Left ventricle myocardium superior (tissue), 1 donor: ENCODE measurements at places on chromosomes 7 and 10. TPM values are rescaled to one million over a fixed set of nuclear protein-coding genes. Genes with fewer than 3 reads are reported as not detected.

DNA sequence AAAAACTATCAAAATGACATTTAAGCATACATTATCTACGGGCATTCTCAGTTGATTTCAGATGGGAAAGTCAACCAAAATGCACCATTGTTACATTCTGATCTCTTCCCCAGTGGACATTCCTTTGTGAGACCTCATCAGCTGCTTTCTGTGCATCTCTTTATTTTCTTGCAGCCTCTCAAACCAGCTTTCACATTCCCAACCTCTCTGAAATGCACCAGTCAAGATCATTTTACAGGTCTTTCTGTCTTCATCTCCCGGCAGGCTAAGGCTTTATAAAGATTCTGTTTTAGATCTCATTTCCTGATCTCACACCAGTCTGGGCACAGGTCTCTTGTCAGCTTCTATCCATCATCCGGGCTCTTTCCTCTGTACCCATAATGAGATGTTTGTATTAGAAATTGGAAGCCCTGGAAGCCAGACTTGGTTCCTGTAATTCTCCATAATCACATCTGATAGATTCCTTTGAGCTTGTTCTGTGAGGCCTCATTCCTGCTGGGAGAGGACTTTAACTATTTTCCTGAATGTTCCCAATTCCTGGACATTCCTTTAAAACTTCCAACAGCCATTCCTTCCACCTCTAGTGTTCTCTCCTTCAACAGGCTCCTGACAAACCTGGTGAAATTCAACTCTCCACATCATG is 44.3 kb upstream of the ARL4A start:
- no peak for DNase-seq

OPN4 gene
- total RNA-seq: 0.25 TPM

GRCh38 chr10:47027784-47028260 is 116.6 kb downstream of the PTPN20 start:
- DNase-seq: no peak

- DNase-seq: no peak
Measured at GRCh38 chr7:107078517-107078966, 34.0 kb downstream of the PRKAR2B start.

- no peak for DNase-seq
Measured at GRCh38 chr10:49744091-49744685, 17.9 kb downstream of the OGDHL start.

GRCh38 chr10:104806801-104807200 is 165.7 kb downstream of the SORCS3 start:
- no peak for DNase-seq

GRCh38 chr10:17113346-17113745 is 16.3 kb downstream of the CUBN start:
- DNase-seq: no peak

DNA sequence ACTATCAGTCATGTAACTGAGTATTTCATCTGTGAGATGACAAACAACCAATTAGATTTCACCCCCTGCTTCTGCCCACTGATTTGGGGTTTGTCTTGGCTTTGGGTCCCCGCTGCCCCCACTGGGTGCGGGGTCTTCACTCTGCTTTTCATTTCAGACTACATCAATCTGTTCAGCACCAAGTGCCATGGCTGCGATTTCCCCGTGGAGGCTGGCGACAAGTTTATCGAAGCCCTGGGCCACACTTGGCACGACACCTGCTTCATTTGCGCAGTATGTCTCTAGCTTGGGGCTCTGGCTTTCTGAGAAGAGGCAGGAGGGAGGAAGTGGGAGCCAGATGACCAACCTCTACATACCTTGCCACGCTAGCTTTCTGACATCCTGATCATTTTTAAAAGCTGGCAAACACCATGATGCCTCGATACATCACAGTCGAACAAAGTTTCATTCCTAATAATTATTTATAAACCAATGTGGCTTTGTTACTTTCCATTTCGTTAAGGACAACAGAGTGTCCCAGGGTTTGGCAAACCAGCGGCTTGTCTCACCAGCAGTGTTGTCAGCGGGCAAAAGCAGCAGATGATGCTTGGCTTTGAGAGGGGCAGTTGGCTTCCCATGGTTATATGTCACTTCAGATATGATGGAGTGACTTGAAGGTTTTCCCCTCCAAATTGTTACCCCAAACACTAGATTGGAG is 30.3 kb upstream of the BMPR1A start:
- no peak for DNase-seq

DNA sequence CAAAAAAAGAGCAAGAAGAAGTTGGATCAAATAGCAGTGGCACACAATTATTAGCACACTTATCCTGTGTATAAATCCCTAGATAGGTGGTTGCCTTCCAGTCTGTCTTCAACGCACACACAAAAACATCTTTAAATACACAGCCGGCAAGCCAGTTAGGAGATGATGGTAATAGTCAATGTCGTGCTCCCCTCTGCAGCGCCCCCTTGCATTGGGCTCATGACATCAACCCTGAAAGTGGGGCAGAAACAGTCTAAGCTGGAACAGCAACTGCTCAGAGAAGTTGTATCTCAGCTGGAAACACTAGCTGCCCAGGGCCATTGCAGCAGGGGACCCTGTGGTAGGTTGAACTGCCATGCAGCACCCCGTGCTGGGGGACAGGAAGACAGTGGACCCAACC is 179.5 kb upstream of the YAE1 start:
- DNase-seq: no peak

- DNase-seq: no peak
Measured at GRCh38 chr7:34451923-34452322, 206.1 kb upstream of the NPSR1 start.

GRCh38 chr10:110446954-110447608 is 50.6 kb upstream of the DUSP5 start:
- no peak for DNase-seq

PAPSS2 gene
- total RNA-seq: 11.8 TPM

GRCh38 chr7:132023466-132023865 is 467.0 kb upstream of the PODXL start:
- DNase-seq: no peak

ANKMY2 gene
- 24.6 TPM for total RNA-seq

BICC1 gene
- 4.9 TPM for total RNA-seq

- DNase-seq: peak; percentile 72
Measured at GRCh38 chr10:49300140-49300974, 1.4 kb downstream of the C10orf71 start.

MMP21 gene
- total RNA-seq: not detected

ZPBP gene
- not detected for total RNA-seq

GRCh38 chr10:89566095-89566950 is 30.9 kb upstream of the SLC16A12 start:
- no peak for DNase-seq

GRCh38 chr10:71048971-71049615 is 160.7 kb upstream of the PCBD1 start:
- no peak for DNase-seq

GRCh38 chr7:44650772-44651171 is 44.3 kb downstream of the OGDH start:
- peak; percentile 58 for DNase-seq

GRCh38 chr10:132762267-132762666 is 23.7 kb downstream of the NKX6-2 start:
- DNase-seq: no peak

GRCh38 chr7:112665709-112666108 is 124.5 kb downstream of the TMEM168 start:
- no peak for DNase-seq

- no peak for DNase-seq
Measured at GRCh38 chr10:103278537-103278823, 1.5 kb downstream of the INA start.

DNAH11 gene
- 0.12 TPM for total RNA-seq

DNA sequence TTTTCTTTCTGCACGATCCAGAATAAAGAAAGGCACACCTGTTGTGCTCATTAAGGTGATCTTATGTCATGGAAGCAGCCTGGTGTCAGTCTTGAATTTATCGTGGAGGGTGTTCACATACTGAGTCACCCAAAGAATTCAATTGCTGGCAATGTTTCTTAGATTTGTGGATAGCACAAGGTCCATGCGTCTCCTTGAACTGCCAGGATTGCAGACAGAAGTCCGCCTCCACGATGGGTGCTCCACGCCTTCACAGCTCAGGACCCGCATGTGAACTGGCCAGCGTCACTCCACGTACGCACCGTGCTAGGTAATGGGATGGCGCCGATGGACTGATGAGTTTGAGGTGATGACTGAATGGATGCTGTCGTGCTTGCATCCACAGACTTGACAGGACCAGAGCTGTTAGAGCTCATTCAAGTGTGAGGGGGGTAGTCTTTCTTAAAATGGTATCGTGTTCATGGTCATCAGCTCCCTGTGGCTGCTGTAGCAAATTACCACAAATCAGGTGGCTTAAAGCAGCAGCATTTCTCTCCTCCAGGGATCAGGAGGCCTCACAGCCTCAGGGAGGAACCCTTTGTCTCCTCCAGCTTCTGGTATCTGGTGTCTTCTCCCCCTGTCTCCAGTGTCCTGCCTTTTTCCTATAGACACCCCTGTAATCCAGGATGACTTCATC is 65.4 kb upstream of the DNAJB6 start:
- no peak for DNase-seq

GRCh38 chr7:142012825-142013511 is 17.3 kb downstream of the MGAM start:
- DNase-seq: no peak

DNA sequence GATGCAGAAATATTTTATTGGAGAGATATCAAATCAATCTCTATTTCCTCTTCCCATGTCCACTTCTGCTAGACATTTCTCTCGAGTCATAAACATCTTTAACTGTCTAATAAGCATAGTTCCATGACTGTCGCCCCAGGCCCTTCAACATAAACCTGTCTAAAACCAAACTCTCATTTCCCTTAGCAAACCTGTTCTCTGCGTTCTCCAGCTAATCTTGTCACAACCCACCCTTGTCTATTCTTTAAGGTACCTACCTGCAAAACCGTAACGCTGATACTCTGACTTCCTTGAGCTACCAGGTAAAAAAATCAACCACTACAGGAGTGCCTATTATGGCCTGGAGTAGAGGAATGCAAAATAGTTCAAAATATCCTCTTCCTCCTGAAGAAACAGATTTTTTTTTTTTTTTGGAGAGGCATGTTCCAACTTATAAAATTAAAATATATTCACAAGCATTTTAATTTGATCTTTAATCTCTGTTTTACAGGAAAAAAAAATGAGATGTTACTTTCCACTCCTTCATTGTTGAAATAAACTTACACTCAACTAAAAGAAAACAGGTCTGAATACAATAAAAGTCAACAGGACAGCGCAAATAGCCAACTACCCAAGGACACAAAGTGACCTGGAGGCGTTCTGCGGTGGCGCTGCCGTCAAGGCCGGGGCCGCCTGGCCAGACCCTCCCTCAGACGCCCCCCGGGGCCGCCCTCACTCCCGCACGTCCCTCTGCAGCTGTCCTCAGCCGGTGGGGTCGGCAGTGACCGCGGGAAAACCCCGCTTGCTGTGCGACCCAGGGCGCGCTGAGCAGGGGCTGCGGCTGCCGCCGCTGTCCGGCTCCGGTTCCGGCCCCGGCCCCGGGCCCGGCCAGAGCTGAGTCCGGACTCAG is 765 bp downstream of the SLC25A40 start:
- peak; percentile 50 for DNase-seq

- DNase-seq: peak; percentile 80
Measured at GRCh38 chr7:151689196-151689971, 169.7 kb upstream of the RHEB start.

DNA sequence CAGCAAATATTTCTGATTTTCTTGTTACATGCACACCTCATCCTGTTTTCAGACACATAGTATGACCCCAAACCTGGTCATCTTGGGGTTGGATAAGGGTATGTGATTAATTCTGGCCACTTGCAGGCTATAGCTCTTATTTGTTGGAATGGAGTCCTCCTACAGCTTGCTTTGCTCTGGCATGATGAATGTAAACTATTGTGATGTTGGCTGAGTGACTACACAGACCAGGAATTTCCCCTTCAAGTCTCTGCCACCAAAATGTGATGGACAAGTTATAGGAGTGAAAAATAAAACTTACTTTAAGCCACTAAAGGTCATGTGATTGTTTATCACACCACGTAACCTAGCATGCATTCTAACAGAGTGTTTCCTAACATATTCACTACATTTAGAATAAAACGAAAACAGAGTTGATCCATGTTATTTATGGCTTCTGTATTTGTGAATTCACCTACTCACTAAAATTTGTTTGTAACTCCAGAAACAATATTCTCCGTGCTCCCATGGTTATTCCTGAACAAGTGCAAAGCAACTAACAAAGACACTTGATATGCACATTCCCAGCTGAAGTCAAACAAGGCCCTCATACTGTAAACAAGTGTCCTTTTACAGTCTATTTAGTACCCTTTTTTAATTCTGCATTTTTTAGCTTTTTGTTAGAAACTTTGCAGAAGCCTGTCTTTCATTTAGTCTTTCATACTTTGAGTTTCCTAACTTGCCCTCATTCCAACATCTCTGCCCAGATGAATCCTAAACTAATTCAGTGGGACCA is 599.2 kb upstream of the PCDH15 start:
- DNase-seq: no peak

DNA sequence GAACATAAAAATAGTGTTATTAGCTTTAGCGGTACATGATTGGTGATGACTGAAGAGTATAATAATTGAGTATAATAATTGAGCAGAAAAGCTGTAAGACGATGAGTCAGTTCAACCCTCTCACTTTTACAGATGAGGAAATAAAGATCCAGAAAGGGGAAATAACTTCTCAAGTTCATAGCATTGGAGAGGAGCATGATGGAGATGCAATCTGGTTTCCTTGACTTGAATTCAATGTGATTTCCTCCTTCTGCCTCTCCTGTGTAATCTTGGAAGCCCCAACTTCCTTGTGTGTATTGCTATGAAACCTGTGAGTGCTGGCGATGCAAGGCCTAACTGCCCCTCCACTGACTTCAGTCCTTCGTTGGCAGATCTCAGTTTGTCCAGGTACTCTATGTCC is 265.1 kb downstream of the LRMDA start:
- DNase-seq: no peak

GRCh38 chr7:39583539-39583938 is 17.3 kb downstream of the YAE1 start:
- DNase-seq: no peak

DNA sequence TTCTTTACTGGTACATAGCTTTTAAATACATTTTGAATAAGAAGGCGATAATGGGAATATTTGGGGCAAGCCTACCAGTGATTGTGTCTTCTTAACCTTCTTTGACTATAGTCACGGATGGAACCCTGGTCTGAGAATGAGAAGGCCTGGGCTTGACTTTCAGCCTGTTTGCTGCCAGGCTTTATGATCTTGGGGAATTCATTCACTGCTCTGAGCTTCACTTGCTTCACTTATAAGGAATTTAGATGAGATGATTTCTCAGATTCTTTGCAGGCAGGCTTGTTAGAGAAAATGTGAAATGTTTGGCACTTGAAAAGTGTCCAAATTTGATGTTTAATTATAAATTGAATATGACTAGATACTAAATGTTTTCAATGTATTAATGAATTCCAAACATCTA is 42.5 kb downstream of the NUP205 start:
- DNase-seq: no peak

- DNase-seq: no peak
Measured at GRCh38 chr7:141748396-141748795, 10.2 kb downstream of the SSBP1 start.

NPFFR1 gene
- total RNA-seq: 0.02 TPM

DNA sequence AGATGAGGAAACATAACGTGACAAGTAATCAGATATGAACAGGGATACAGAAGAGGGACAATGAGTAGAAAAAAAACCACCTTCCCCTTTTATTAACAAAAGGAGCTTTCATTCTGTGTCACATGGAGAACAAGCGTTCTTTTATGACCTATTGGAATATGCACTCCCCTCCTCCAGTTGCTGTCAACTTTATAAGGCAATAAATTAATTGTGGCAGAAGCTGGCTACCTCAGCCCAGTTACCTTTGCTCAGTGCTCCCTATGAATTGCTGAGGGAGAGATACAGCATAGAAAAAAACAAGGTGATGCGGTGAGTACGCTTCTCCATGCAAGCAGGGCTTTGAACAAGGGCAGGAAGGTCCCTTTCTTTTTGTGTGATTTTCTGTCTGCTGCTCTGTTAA is at the start of gene MGAM2:
Gene MGAM2 (plus strand): TSS at position 220 of the 400 bp plus-strand sequence. CDS start 5,156 bp downstream, outside the sequence.
- no peak for DNase-seq

HTR7 gene
- total RNA-seq: not detected
